ENCODE measurements at places on chromosomes 7 and 10. TPM values are rescaled to one million over a fixed set of nuclear protein-coding genes. Genes with fewer than 3 reads are reported as not detected.
A peak's percentile ranks its signal among the peaks of the same experiment; 100 is the strongest.

ANKRD2 gene
- not detected for total RNA-seq

C10orf67 gene
- not detected for total RNA-seq

- H3K27ac ChIP-seq, result no peak overlapping the region
- no peaks in the 10 kb centered on the region for H3K36me3 ChIP-seq
- no peak for DNase-seq
- H3K4me3 ChIP-seq, result no peak overlapping the region
- H3K27me3 ChIP-seq, result no peaks in the 10 kb centered on the region
Measured at GRCh38 chr10:24650669-24651391, 72.9 kb downstream of the ARHGAP21 start.

DNA sequence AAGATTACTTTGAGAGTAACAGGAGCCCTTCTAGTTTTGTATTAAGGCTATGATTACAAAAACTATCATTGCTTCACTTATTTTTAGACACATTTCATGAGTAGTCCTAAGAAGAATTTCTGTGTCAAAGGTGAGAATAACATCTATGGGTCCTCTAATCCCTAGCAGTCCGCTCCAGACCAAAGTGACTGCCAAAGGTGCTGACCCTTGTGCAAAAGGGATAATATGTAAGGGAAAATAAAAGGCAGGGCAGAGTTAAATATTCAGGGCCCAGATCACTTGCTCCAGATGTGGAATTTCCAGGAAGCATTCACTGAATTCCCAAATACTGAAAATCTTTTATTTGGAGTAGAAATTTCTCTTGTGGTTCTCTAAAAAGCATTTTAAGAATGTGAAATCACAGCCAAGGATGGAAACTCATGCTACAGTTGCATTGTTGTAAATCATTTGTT is 29.3 kb downstream of the RHOBTB1 start:
- no peaks in the 10 kb centered on the region for H3K4me1 ChIP-seq
- no peak overlapping the region for H3K4me3 ChIP-seq
- peak overlapping the region; percentile 30 for H3K27ac ChIP-seq
- no peaks in the 10 kb centered on the region for H3K36me3 ChIP-seq
- no peaks in the 10 kb centered on the region for H3K27me3 ChIP-seq

- DNase-seq, result no peak
- no peaks in the 10 kb centered on the region for H3K36me3 ChIP-seq
- H3K4me3 ChIP-seq, result no peak overlapping the region
- no peaks in the 10 kb centered on the region for H3K27me3 ChIP-seq
- peaks cover 16% of the 10 kb centered on the region for H3K4me1 ChIP-seq
Measured at GRCh38 chr10:62234077-62234605, 34.5 kb downstream of the RTKN2 start.

PTPN12 gene
- 55.1 TPM for total RNA-seq

DNA sequence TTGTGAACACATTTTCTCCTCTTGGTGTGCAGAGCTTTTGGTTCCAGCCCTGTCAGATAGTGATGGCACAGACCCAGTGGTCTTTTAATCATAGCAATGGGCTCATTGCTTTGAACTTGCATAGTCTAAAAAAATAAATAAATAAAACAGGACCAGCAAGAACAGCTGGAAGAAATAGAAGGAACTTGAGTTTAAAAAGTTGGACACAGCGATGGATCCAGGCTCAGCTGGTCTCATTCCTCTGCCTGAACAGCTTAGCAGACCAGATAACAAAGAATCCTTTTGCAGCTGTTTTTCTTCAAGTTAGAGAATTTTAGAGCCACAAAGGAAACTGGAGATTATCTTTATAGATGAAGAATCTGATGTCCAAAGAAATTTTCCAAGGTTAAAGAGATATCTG is 1005.6 kb downstream of the LRMDA start:
- H3K4me1 ChIP-seq, result no peaks in the 10 kb centered on the region
- no peak overlapping the region for H3K4me3 ChIP-seq
- H3K27me3 ChIP-seq, result no peaks in the 10 kb centered on the region
- no peak for DNase-seq
- no peaks in the 10 kb centered on the region for H3K36me3 ChIP-seq

TLL2 gene
- total RNA-seq, result 0.84 TPM

NXPH1 gene
- total RNA-seq, result not detected

DNA sequence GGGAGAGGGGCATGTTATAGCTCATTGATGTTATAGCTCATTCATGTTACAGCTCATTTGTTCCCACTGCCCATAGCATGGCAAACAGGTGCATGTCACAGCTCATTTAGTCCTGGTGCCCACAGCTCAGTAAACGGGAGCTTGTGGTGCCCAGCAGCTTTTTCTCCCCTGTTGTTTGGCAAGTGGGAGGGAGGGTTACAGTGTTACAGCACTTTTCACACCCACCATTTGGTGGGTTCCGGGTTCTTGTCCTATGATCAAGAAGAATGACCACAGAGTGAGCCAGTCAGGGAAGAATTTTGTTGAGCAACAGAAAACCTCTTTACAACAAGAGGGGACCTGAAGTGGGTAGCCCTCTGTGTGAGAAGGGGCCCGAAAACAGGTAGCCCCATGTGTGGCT is 162.8 kb upstream of the CSTF2T start:
- no peak for DNase-seq
- no peak overlapping the region for H3K4me3 ChIP-seq
- H3K27ac ChIP-seq, result no peak overlapping the region
- H3K36me3 ChIP-seq, result no peaks in the 10 kb centered on the region
- no peaks in the 10 kb centered on the region for H3K27me3 ChIP-seq

- DNase-seq, result no peak
- H3K36me3 ChIP-seq, result no peaks in the 10 kb centered on the region
- peak overlapping the region; percentile 10 for H3K27ac ChIP-seq
- H3K4me1 ChIP-seq, result no peaks in the 10 kb centered on the region
- no peak overlapping the region for H3K4me3 ChIP-seq
Measured at GRCh38 chr10:20877986-20878983, 18.8 kb downstream of the NEBL start.

GRCh38 chr10:6068006-6068405 is 5.8 kb upstream of the IL2RA start:
- H3K27ac ChIP-seq, result no peak overlapping the region
- no peak for DNase-seq
- no peaks in the 10 kb centered on the region for H3K4me1 ChIP-seq

SPACDR gene
- total RNA-seq, result 0.13 TPM

OR2A42 gene
- not detected for total RNA-seq

DNA sequence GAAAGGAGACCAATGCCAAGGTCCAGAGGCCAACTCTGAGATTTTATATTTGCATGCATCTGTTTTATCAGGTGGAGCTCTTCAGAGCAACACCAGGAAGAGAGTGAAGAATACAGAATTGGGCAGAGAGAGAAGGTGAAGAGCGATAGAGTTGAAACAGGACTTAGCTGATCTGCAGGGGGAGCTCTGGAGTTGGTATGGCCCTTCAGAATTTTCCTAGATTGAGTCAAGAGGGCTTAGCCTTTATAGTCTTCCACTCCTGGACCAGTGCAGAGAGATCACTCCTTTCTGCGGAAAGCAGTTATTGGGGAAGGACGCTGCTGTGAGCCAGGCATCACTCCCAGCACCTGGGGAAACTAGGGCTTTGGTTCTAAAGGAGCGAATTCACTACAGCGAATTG is 105.0 kb upstream of the DGKB start:
- peak; percentile 26 for DNase-seq
- no peak overlapping the region for H3K27ac ChIP-seq
- no peaks in the 10 kb centered on the region for H3K36me3 ChIP-seq
- no peak overlapping the region for H3K4me3 ChIP-seq
- no peaks in the 10 kb centered on the region for H3K4me1 ChIP-seq
- H3K27me3 ChIP-seq, result no peaks in the 10 kb centered on the region

DNA sequence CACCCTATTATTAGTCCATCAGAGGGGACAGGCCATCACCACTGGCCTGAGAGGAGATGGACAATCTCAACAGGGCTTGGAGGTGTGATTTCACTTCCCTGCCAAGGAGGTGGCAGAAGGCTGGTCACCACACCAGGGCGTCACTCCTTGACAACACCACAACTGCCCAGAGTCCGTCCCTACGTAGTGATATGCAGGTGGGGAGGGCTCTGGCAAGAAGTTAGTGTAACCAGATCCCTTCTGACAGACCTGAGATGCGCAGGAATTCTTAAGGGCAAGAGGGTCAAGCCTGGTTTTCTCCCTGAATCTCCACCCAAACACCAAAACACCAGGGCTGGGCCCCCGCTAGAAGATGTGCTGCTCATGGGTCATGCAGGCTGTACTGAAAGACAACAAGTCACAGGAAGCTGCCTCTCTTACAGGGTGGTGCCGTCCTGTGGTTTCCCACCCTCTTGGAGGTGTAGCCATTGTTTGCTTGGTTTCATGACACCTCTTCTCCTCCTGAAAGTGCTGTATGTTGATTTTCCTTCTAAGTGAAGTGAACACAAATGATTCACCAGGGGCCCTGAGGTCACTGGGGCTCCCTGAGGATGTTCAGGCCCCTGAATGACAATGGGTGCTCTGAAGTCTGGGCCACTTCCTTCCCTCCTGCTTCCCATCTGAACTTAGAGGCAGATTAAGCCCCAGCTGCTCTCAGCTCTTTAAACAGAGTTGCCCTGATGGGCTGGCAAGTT is 27.1 kb downstream of the ATXN7L1 start:
- no peaks in the 10 kb centered on the region for H3K27me3 ChIP-seq
- H3K27ac ChIP-seq, result no peak overlapping the region
- H3K4me1 ChIP-seq, result no peaks in the 10 kb centered on the region
- no peak for DNase-seq

DNA sequence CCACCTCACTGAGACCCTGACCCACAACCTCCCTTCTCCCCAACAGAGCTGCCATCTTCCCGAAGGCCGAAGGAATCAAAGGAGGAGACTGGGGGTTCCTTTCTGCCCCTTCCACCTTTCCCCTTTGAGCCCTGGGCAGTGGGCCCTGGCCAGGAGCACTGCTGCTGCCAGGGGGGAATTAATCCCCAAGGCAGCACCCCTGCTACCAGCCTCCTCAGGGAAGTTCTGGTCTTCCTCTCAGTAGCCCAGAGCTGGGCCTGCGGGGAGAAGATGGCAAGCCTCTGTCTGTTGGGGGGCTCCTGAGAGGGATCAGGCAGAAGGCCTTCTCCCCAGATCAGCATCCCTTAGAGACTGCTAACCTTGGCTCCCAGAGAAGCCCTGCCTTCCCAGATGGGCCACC is 25.5 kb downstream of the DPCD start:
- no peaks in the 10 kb centered on the region for H3K27me3 ChIP-seq
- DNase-seq, result no peak
- H3K4me3 ChIP-seq, result no peak overlapping the region
- H3K36me3 ChIP-seq, result no peaks in the 10 kb centered on the region
- no peaks in the 10 kb centered on the region for H3K4me1 ChIP-seq

GRCh38 chr7:14754631-14755030 is 147.9 kb downstream of the DGKB start:
- H3K36me3 ChIP-seq, result no peaks in the 10 kb centered on the region
- no peak overlapping the region for H3K27ac ChIP-seq
- H3K4me3 ChIP-seq, result no peak overlapping the region

DNA sequence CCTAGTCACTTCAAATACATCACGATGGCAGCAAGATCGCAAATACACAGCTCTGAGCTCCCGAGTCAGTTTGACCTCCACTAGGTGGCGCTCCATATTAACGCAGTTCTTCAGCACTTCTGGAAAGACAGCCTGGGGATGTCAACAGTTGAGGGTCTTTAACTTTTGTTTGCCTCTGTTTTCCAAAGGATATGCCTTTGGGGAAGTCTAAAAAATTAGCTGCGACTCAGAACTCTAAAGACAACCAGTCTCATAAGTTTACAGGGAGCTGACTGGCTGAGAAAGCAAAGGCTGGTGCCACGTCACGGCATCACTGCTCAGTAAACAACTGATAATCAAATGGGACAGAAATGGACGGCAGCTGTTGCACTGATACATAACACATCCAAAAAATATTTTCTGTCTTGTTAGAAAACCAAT is 458.8 kb downstream of the SORCS1 start:
- no peak overlapping the region for H3K27ac ChIP-seq
- peak; percentile 88 for DNase-seq
- H3K4me1 ChIP-seq, result no peaks in the 10 kb centered on the region
- H3K27me3 ChIP-seq, result no peaks in the 10 kb centered on the region
- no peaks in the 10 kb centered on the region for H3K36me3 ChIP-seq

DNA sequence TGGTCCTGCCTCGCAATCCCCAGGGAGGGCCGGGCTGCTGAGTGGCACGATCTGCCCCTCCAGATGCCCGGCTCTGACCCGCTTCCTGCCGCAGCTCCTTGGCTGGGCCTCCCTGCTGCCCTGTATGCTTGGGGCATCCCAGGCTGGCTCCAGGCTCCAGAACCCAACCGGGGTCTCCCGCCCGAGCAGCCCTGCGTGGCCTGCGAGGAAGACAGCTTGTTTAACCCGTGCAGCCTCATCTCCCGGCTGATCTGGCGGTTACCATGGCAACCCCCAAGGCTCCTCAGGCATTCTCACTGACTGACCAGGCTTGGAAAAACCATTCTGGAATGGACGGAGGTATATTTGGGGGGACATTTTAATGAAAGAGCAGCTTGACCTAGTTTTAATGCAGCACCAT is 232.4 kb upstream of the MYO3A start:
- DNase-seq, result no peak
- H3K4me3 ChIP-seq, result no peak overlapping the region
- no peaks in the 10 kb centered on the region for H3K27me3 ChIP-seq
- H3K4me1 ChIP-seq, result no peaks in the 10 kb centered on the region

DNA sequence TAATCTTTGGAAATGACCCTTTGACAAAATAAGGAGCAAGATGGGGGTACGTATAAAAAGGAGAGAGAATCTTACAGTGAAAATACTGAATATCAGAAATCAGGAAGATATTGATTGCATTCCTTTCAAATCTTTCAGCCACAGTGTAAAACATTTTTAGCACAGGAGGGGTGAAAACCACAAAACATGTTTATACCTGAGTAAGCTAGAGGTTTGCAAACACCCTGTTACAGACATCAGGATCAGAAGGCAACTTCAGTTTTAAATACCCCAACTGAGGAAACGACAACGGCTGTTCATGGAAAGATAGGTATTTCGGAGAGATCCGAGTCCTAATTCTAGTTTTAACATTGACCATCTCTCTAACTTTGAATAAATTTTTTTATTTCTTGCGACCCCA is 69.1 kb upstream of the ITGB1 start:
- H3K4me3 ChIP-seq, result no peak overlapping the region
- no peaks in the 10 kb centered on the region for H3K36me3 ChIP-seq
- H3K27me3 ChIP-seq, result no peaks in the 10 kb centered on the region
- no peak for DNase-seq
- H3K27ac ChIP-seq, result no peak overlapping the region
- H3K4me1 ChIP-seq, result no peaks in the 10 kb centered on the region

DNA sequence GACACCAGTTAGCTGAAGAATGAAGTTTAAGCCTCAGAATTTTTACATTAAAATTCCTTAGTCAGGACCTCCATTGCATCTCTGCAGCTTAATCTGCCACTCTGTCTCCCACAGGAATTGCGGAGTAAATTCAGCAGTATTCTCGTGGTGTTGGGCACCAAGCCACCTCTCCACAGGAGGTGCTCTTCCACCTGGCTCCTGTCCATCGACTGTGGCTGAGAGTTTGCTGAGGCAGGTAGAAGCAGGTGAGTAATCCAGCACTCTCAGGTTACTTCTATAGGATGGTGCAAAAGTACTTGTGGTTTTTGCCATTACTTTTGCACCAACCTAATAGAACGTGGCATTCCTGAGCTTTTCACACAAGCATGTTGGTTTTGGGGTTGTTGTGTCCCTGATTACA is 134.1 kb downstream of the GFRA1 start:
- H3K27me3 ChIP-seq, result no peaks in the 10 kb centered on the region
- no peak for DNase-seq
- no peaks in the 10 kb centered on the region for H3K4me1 ChIP-seq
- H3K36me3 ChIP-seq, result no peaks in the 10 kb centered on the region
- no peak overlapping the region for H3K4me3 ChIP-seq

OR2F2 gene
- not detected for total RNA-seq

All from hepatocyte (in vitro differentiated cells).